Motor neuron (in vitro differentiated cells): ENCODE measurements at places on chromosomes 5 and 9.

DNA sequence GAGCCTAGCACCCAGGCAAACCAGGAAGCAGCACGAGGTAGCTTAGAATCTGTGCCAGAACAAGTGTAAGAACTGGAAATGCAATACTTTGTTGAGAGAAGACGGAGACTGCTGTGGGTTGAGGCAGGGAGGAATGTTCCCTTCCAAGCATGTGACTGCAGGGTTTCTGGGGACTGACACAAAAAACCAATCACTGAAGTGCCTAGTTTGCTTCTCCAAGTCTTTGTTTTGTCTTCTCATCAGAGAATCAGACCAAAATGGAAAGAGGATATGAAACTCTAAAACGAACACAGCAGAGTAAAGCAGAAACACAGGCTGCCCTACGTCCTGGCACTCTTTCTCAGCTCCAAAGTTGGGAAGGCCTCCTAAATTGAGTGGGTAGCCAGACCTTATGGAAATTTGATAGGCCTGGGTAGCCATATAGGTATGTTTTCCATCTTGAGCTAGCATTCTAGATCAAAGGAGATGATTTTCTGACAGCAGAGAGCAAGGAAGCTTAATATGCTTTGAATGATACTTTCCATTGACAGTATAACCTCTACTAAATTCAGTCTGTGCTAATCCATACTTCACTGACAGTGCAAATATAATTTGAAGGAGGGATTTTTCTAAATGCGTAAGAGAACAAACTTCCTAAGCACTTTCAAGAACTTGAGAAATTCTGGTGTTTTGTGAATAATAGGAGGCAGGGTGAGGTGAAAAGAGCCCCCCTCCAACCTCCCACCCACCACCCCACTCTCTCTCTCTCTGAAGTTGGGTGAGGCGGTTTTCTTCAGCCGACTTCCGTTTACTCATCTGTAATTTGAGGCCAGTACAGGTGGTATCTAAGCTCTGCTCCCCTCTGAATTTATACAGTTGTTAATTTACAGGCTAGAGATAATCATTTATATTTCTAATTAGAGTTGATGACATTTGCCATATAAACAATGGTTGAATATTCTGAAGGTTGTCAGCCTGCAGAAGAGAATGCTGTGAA is 5.5 kb downstream of the ADRB2 start:
- ATAC-seq: no peak

GRCh38 chr9:87238545-87238944 is 259.1 kb upstream of the DAPK1 start:
- no peak for ATAC-seq

DNA sequence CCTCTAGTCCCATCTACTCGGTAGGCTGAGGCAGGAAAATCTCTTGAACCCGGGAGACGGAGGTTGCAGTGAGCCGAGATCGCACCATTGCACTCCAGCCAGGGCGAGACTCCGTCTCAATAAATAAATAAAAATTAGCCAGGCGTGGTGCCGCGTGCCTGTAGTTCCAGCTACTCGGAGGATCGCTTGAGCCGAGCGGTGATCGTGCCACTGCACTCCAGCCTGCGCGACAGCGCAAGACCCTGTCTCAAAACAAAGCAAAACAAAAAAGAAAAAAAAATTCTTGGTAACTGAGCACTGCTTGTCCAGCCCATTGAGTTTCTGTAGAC is 710 bp upstream of the WDR55 start:
- no peak for ATAC-seq

GRCh38 chr9:136995362-136995761 is 1.0 kb downstream of the CLIC3 start:
- no peak for ATAC-seq
